ENCODE measurements at places on chromosomes 4 and X. TPM values are rescaled to one million over a fixed set of nuclear protein-coding genes. Genes with fewer than 3 reads are reported as not detected.

MAGEA2 gene
- polyA plus RNA-seq, result 1.8 TPM

CXorf51B gene
- polyA plus RNA-seq, result not detected

SSX2B gene
- not detected for polyA plus RNA-seq

ZBTB33 gene
- polyA plus RNA-seq, result 21.4 TPM

CT47B1 gene
- polyA plus RNA-seq, result not detected

GATA1 gene
- not detected for polyA plus RNA-seq

MAGEE1 gene
- polyA plus RNA-seq, result 24.8 TPM

SLC9B1 gene
- polyA plus RNA-seq, result not detected

UGT8 gene
- 0.42 TPM for polyA plus RNA-seq

SYTL5 gene
- polyA plus RNA-seq, result 1.0 TPM

MAGEA8 gene
- polyA plus RNA-seq, result not detected

GRIA2 gene
- 823 TPM for polyA plus RNA-seq

FAM13A gene
- 4.0 TPM for polyA plus RNA-seq

RWDD4 gene
- 68.2 TPM for polyA plus RNA-seq

COX7B2 gene
- polyA plus RNA-seq, result not detected

H2BW2 gene
- not detected for polyA plus RNA-seq

PLAC8 gene
- not detected for polyA plus RNA-seq

MRFAP1 gene
- polyA plus RNA-seq, result 322 TPM

CT45A10 gene
- not detected for polyA plus RNA-seq

SH3D19 gene
- polyA plus RNA-seq, result 0.46 TPM

SLITRK4 gene
- polyA plus RNA-seq, result 4.5 TPM

GC gene
- polyA plus RNA-seq, result not detected

STAG2 gene
- 26.5 TPM for polyA plus RNA-seq

GABRA4 gene
- polyA plus RNA-seq, result 0.78 TPM

PCDH19 gene
- polyA plus RNA-seq, result 8.4 TPM

DNAAF6 gene
- polyA plus RNA-seq, result not detected

CTAG2 gene
- polyA plus RNA-seq, result not detected

ARHGAP4 gene
- 11.2 TPM for polyA plus RNA-seq

TLL1 gene
- polyA plus RNA-seq, result not detected

DGAT2L6 gene
- polyA plus RNA-seq, result not detected

FGFBP1 gene
- not detected for polyA plus RNA-seq

JCHAIN gene
- polyA plus RNA-seq, result not detected

CC2D2A gene
- 10.7 TPM for polyA plus RNA-seq

ADAD1 gene
- not detected for polyA plus RNA-seq

TMEM271 gene
- polyA plus RNA-seq, result 16.0 TPM

VEGFC gene
- polyA plus RNA-seq, result 0.40 TPM
